ENCODE measurements at places on chromosomes 4 and X.

GRCh38 chr4:118807659-118808058 is 28.3 kb downstream of the SEC24D start:
- DNase-seq = no peak

DNA sequence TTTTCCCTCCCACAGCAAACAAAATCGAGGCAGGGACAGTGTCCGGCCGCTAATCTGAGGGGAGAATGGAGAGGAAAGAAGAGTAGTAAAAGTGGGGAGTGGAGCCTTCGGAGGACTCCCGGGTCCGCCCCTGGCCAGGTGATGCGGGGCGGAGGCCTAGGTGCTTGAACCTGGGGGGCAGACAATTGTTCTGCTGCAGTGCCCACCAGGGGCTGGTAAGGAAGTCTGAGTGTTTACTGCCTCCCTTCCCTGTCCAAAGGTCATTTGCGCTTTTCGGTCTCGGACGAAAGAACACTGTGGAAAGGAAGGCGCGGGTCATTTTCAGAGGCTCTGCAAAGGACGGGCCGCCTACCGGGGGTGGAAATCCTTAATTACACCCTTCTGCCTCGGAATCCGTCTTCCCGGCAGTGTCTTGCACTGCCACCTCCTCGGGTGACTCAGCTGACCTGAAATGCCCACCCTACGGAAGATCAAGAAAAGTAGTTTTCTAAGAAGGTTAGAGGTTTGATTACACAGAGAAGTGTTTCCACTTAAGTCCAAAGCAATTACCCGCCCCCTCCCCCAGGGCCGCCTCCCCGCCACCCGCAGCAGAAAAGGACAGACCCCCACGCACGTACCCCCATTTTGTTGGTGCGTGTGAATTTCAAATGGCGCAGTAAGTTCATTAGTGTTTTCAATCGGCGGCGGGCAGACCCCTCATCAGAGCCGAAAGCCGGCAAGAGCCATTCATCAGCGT is 99.9 kb upstream of the TENM3 start:
- no peak for DNase-seq

DNA sequence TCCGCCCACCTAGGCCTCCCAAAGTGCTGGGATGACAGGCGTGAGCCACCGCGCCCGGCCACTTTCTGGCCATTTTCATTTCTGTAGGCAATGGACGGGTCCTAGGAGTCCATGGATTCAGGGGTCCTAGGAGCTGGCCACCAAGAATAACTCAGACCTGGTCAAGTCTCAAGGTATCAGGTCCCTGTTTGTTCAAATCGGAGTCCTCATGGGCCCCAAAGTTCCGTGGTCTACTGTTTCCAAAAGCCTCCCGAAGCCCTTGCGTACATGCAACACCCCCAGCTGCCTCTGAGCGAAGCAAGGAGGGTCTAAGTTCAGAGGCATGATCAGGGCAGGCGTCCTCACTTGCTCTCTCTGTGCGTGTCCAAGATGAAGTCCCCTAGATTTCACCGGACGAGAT is 30.1 kb downstream of the P2RY8 start:
- no peak for DNase-seq

DNA sequence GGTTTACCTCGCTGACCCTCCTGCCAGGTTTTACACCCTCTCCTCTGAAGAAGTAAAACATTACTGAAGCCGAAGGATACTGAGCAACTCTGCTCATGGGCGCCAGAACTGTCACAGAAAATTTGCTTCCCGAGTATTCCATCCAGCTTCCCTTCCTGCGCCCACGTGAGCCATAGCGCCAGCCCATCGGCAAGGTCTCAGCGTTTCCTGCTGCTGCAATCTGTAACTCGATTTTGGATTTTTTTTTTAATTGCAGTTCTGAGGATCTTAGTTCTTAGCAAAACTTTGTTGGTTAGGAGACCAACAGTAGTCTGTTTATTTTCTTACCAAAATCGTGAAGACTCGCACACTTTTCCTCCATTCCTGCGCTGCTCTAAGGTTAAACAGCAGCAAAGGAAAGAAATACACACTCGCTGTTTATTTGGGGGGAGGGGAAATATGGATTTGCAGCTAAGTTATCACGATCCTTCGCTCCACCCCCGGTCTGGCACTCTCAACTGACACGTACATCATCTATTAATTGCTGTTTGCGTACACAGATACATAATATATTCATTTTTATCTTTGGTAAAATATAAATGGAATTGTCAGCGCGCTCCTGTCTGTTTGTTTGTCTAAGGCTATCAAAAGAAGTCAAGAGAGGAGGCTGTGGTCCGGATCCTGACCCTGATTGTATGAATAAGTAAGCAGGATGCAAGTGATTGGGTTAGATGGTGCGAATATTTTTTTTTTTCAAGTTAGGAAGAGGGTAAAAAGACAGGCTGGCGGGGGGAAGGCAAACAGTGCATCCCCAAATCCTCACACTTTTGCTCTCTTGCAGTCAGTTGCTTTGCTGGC is at the start of gene TLL1:
Gene TLL1, plus strand, starts transcription at position 777 of the 837 bp plus-strand sequence. CDS start 668 bp downstream, outside the sequence.
- no peak for DNase-seq
